EH (cell line): ENCODE measurements at places on chromosomes 7 and 10.

- DNase-seq: peak; percentile 83
Observed at GRCh38 chr10:3484306-3485056, 300.5 kb downstream of the KLF6 start.

GRCh38 chr10:125096371-125096770, 64.0 kb downstream of the CTBP2 start:
- no peak for DNase-seq

DNA sequence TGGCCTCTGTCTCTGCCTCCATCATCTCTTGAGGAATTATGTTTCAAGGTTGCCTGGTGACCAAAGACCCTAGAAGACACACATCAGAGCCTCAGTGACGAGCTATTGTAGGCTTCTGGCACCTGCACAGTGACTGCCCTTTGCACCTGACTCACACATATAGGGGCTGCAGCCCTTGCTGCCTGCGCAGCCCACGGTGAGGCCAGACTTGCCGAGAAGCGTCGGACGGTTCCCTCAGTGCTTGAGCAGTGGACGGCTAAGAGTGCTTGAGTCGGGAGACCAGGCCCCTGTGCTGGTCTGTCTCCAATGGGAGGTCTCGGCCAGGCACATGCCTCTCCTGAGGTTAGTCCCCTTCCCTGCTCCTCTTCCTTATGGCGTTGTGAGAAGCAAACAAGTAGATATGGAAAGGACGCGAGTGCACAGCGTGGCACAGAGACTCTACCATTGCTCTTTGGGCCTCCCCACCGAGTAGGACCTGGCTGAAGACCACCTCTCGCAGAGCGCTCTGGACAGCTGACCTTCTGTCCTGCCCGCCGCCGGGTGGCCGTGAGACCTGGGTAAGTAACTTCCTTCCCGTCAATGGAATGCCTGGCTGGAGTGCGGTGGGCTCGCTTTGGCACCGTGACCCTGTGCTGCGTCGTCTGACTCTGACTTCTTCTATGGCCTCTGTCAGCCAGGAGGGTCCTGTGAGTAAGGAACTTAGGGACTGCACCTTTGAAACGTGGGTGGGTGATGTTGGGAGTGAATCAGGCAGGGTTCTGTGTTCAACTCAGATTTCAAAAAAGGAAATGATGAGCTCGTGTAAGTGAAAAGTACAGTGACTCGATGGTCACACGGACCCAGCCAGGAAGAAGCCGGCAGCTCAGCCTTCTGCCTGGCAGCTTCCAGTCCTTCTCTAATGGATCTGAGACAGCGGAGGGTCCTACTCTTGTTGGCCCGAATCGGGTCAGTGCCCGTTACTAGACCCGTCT, 33.7 kb downstream of the ZNF775 start:
- no peak for DNase-seq

DNA sequence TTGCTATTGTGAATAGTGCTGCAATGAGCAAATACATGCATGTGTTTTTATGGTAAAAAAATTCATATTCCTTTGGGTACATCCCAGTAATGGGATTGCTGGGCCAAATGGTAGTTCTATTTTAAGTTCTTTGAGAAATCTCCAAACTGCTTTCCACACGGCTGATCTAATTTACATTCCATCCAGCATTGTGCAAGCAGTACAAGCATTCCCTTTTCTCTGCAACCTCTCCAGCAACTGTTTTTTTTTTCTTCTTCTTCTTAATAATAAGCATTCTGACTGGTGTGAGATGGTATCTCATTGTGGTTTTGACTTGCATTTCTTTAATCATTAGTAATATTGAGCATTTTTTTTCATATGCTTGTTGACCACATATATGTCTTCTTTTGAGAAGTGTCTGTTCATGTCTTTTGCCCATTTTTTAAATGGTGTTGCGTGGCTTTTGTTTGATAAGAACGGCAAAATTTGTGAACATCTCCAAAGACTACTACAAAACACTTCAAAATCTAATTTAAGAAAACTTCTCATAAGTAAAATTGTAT, 136.1 kb upstream of the MYO3A start:
- no peak for DNase-seq

GRCh38 chr7:98119256-98119918, 12.7 kb downstream of the LMTK2 start:
- DNase-seq: peak; percentile 78

GRCh38 chr7:43569424-43569823, 13.5 kb upstream of the STK17A start:
- peak; percentile 80 for DNase-seq

- peak; percentile 39 for DNase-seq
Observed at GRCh38 chr10:21401196-21401595, 124.3 kb downstream of the SKIDA1 start.

GRCh38 chr10:117936141-117936540, 110.6 kb downstream of the RAB11FIP2 start:
- peak; percentile 55 for DNase-seq

- DNase-seq: no peak
Observed at GRCh38 chr10:111275091-111275490, 198.3 kb downstream of the ADRA2A start.

GRCh38 chr10:34826857-34827766, 12.0 kb upstream of the PARD3 start:
- DNase-seq: no peak

DNA sequence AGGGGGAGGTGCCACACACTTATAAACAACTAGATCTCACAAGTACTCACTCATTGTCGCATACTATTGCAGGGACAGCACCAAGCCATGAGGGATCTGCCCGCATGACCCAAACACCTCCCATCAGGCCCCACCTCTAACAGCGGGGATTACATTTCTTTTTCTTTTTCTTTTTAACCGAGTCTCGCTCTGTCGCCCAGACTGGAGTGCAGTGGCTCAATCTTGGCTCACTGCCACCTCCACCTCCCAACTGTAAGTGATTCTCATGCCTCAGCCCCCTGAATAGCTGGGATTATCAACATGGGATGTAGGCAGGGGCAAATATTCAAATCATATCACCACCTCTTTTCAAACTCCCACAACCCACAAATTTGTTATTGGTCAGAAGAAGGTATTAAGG, 76.7 kb downstream of the SKAP2 start:
- no peak for DNase-seq

DNA sequence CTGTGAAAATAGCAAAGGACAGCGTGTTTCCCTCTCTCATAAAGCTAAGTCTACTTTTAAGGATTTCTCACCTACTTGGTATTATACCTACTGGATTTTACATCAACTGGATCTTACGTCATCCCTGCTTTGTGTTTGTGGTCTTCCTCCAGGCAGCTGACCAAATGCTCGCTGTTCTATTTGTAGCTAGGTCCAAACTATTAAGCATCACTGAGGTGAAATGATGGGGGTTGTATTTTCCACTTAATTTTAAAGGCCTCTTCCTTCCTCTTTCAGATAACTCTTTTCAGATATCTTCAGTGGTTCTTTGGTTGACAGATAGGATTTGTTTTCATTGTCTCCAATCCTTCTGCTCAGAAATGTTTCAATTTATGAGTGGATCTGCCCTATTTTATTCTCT, 169.7 kb downstream of the RNLS start:
- DNase-seq: no peak

DNA sequence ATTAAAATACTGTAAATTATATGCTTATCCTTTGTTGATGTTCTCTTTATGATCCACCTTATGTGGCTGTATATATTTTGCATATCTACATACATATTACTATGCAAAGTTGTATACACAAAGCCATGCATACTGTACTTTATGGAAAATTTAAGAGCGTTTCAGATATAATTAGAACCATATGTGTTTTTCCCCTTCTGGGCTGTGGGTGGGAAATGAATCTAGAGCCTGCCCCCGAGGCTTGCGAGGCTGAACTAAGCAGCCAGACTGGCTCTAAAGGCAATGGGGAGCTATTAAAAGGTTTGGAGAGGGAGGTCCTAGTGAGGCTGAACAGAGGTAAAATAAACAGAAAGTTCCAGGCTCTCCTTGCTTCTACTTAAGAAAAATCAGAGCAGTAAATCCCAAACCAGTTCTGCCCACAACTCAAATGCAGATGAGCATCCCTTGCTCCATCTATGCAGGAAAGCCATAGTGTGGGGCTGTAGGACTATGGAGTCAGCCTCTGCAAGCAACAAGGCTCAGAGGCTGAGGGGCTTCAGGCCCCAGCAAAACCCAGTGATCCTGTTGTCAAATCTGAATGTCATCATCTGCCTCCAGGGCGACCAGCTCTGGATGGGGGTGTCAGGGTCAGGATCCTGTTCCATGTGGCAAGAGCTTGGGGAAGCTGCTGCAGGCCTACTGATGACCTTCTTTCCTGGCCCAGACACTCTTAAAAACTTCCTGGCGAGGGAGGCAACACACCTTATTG, 14.1 kb upstream of the DDIT4 start:
- DNase-seq: peak; percentile 95

GRCh38 chr10:35872671-35873070, 230.6 kb upstream of the FZD8 start:
- no peak for DNase-seq

DNA sequence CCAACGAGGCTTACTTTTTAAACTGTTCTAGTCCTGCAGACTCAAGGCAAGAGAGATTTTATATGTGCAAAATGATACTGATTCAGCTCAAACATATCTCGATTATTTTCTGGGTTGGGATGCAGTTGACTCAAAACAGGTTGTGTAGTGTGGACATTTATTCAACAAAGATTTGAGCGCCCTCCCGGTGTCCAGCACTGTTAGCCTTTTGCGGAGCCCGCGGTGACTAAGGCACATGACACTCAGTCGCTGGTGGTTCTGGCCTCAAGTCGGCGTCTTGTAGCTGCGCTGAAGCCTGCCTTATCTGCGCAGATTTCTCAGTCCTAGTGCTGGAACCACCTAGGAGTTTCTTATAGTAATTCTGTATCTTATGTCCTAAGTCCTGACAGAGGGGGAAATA, 938 bp upstream of the CADPS2 start:
- peak; percentile 63 for DNase-seq

- no peak for DNase-seq
Observed at GRCh38 chr7:108190891-108191290, 60.7 kb upstream of the LAMB4 start.

- DNase-seq: peak; percentile 91
Observed at GRCh38 chr10:124319926-124320391, 98.8 kb downstream of the OAT start.

- peak; percentile 85 for DNase-seq
Observed at GRCh38 chr10:72637398-72637857, 11.5 kb upstream of the MICU1 start.

DNA sequence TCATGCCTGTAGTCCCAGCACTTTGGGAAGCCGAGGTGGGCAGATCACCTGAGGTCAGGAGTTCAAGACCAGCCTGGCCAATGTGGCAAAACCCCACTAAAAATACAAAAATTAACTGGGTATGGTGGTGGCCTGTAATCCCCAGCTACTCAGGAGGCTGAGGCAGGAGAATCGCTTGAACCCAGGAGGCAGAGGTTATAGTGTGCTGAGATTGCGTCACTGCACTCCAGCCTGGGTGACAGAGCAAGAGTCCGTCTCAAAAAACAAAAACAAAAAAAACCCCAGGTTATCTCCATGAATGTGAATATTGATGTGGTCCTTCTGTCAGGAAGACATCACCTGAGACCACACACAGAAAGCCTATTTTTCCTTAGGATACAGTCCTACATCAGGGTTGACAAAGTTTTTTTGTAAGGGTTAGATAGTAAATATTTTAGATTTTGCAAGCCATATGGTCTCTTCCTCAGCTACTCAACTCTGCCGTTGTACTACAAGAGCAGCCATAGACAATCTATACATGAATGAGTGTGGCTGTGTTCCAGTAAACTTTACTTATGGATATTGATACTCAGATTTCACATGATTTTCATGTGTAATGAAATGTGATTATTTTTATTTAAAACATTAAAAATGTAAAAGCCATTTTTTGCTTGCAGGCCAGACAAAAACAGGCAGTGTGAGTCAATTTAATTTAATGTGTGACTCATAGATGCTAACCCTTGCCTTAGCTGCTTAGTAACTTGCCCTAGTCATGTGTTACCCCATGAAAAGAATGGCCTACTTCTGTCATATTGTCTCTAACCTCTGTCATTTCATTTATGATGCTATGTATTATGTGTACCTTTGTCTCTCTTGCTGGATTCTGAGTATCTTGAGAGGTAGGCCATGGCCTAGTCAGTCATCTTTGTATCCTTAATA, 78.1 kb downstream of the TPST1 start:
- DNase-seq: peak; percentile 82

DNA sequence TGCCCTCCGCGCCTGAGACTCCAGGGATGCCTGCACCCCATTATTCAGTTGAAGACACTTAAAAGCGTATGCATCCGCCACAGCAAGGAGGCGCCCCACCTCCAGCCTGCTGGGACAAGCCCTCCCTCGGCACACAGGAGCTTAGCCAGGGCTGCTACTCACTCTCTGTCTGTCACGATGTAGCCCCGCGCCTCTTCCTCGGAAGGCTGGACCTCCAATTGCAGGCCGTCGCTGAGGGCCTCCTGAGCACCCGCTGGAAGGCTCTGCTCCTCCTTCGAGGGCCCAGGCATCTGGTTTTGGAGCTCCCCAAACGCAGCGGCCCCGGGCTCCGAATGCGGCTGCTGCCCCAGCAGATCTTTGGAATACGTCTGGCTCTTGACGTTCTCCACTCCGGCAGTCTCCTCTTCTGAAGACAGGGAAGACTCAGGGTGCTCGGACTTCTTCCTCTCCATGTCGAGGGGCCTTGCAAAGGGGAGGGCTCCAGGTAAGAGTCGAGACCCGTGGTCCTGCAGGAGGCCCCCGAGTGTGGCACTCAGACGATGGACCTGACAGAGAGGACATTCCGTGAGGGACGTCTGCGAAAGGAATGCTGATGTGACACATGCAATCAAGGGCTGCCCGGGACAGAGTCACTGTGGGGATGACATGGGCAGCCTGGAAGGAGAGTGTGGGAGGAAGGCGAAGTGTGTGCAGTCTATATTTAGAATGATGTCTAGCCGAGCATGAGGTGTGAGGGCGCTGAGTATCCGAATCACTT, 453.9 kb downstream of the PTPRN2 start:
- DNase-seq: no peak

GRCh38 chr10:68462536-68462935, 9.2 kb downstream of the DNA2 start:
- DNase-seq: no peak

DNA sequence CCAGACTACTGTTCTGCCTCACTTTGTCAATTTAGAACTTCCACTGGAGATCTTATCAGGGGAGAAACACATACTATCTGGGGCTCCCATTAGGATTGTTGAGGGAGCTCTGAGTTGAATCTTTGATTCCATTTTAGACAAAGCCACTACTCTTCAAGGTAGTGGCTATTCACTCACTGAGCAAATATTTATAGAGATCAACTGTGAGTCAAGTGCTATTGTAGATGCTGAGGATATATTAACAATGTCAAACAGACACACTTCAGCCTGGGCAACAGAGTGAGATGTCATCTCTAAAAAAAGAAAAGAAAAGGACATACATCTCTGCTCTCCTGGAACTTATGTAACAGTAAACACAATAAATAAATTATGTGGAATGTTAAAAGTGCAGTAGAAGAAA, 315.3 kb downstream of the PTEN start:
- DNase-seq: no peak

- no peak for DNase-seq
Observed at GRCh38 chr7:50558294-50559053, 6.7 kb downstream of the DDC start.

DNA sequence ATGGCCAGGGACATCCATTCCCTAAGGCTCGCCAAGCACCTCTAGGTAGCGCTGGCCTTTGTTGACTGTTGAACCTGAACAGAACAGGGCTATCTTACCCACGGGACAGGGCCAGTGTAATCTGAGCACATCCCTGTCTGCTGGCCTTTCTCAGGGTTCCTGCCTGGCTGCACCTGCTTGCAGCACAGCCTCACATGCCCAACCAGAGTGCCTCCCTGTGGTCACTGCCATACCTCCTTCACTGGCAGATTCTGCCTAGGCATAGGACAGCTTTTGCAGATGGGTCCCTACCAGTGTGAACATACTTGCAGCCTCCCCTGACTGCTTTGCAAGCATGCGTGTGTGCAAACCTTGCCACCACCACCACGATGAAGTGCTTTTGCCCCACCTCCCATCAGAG, 15.8 kb upstream of the LIPN start:
- no peak for DNase-seq
